Anterior cingulate cortex (tissue), 58 donors: ENCODE measurements at places on chromosomes 3 and 15.

DNA sequence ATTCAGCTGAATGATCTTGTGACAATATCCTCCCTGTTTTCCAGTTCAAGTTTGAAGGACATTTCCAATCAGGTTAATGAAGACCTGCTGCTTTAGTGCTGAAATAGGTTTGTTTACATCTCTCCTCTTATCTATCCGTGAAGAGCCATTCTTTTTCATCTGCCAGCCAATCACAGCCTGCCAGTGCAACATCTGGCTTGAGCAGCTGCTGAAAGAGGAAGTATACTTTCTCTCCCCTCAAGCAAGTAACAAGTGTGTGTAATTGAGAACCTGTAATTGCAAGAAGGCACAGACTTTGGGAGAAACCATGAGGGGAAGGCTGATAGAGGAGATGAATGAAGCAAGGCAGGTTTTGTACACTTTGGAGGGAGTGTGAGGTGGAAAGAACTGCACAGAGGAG lies 404.3 kb downstream of the AGBL1 start:
- no peak for DNase-seq

DNA sequence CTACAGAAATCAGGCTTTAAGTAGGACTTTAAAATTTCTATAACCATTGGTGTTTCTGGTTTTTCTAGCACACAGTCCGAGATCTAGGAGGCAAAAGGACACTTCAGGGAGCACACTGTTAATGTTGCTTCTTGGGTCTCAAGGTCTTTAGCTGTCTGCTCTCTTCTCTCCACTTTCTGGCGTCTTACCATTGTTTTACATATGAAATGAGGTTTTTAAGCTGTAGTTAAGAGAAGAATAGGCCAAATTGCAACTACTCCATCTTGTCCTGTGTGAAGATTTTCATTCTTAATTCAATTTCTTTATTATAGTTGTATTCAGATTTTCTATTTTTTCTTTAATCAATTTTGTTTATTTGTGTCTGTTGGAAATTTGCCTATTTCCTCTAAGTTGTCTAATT lies 151.4 kb downstream of the WNT7A start:
- no peak for DNase-seq

- no peak for DNase-seq
Measured at GRCh38 chr3:117408811-117409210, 699.2 kb downstream of the TUSC7 start.

DNA sequence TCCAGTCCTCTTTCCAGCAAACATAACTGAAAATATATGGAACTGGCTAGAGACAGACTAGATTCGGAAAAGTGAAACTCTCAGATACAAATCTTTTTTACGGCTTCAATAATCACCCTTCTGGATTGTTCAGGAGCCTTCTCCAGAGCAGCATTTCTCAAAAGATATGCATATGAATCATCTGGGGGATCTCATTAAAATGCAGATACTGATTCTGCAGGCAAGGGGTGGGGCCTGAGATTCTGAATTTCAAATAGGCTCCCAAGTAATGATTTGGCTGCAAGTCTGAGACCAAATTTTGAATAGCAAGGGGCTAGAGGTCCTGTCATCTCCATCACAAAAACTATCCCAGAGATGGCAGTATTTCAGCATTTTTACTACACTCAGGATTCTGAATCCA lies 165.4 kb downstream of the CTNNB1 start:
- DNase-seq = no peak

GRCh38 chr15:38325648-38325990 lies 73.0 kb downstream of the SPRED1 start:
- DNase-seq = no peak

DNA sequence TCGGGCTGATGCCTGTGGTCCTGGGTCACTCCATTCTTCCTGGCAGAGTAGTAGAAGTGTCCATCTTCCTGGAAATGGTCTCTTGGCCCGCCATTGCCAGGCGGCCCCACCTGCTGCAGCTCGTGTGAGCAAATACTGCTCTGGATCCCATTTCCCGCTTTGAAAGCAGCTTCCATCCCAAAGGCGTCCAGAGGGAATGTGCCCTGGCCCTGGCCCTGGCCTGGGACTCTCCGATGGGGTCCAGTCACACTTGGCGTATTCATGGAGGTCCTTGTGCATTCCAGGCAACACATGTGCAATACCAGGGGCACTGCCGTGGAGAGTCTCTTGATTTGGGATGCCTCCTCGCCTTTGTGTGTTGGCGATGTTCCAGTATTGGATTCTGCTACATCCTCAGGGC lies 111.1 kb downstream of the SNRPN start:
- DNase-seq = no peak

DNA sequence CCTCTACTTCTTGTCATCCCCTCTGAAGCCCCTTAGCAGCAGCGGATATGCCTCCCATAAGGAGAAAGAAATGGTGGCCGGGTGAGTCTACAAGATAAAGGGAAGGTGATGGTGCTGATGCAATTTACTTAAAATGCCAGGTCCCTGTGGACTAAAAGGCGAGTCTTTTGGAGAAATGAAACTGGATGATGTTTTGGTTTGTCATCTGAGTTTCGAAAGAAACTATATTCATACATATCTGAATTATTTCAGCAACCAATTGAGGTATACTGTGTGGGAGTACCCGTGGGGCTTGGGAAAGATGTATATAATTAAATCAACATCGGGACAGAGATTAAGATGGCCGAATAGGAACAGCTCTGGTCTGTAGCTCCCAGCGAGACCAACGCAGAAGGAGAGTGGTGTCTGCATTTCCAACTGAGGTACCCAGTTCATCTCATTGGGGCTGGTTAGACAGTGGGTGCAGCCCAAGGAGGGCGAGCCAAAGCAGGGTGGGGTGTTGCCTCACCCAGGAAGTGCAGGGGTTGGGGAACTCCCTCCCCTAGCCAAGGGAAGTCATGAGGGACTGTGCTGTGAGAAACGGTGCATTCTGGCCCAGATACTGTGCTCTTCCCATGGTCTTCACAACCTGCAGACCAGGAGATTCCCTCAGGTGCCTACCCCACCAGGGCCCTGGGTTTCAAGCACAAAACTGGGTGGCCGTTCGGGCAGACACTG lies 210.6 kb upstream of the CHRM5 start:
- no peak for DNase-seq

DNA sequence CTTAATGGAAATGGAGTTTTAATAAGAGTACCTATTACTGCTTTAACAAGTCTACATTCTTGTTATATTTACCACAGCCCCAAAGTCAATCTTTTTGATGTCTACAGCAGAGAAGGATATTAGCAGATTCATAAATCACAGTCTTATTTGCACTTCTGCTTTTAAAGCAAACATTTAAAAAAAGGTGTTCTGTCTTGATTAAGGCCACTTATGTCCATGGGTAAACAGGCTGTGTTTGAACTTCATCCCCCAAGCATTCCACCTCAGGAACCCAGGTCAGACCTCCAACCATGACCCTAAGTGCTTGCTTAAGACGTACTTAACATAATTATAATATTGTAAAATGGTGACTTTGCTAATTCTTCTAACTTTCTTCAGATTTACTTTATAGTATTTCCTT lies 113.4 kb downstream of the CMSS1 start:
- DNase-seq = no peak

GRCh38 chr15:67865331-67865730 lies 25.5 kb upstream of the RNU6-1 start:
- DNase-seq = no peak

DNA sequence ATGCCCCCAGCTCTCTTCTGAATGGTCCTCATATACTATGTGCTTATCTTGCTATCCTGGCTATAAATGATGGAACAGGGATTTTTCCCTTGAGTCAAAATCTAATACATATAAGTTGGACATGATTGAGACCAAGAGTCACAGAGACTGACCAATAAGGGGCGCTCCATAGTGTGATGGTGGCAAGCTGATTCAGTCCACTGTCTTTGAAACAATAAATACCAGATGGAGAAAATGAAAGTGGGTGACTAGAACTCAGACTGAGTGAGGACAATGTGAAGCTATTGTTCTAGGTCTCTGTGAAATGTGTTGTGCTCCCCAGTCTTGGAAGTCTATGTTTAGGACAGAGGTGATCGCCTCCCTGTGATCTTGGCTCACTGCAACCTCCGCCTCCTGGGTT lies 10.6 kb upstream of the FSTL1 start:
- no peak for DNase-seq

- DNase-seq = no peak
Measured at GRCh38 chr3:11556851-11557644, 86.7 kb downstream of the VGLL4 start.

GRCh38 chr3:60277361-60277800 lies 973.9 kb downstream of the FHIT start:
- DNase-seq = no peak

GRCh38 chr3:19961960-19962359 lies 15.1 kb downstream of the RAB5A start:
- DNase-seq = no peak

- DNase-seq = no peak
Measured at GRCh38 chr15:91981821-91982800, 128.6 kb downstream of the SLCO3A1 start.

- no peak for DNase-seq
Measured at GRCh38 chr15:43347114-43347513, 16.7 kb upstream of the LCMT2 start.

DNA sequence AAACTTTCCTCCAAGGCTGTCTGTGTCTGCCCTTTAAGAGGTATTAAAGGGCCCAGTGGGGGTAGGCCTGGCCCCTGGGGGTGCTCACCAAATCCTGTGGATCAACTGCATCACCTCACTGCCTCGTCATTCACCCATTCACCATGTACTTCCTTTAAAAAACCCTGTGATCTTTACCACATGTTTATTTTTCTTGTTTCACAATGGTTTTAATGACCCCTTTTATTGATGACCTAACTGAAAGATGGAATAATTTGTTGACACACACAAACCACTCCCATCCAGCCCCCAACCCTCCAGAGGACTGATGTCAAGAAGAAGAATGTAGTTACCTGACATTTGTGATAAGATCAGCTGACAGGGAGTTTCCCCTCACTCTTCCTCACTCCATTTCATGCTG lies 40.8 kb downstream of the KCNAB1 start:
- DNase-seq = no peak

DNA sequence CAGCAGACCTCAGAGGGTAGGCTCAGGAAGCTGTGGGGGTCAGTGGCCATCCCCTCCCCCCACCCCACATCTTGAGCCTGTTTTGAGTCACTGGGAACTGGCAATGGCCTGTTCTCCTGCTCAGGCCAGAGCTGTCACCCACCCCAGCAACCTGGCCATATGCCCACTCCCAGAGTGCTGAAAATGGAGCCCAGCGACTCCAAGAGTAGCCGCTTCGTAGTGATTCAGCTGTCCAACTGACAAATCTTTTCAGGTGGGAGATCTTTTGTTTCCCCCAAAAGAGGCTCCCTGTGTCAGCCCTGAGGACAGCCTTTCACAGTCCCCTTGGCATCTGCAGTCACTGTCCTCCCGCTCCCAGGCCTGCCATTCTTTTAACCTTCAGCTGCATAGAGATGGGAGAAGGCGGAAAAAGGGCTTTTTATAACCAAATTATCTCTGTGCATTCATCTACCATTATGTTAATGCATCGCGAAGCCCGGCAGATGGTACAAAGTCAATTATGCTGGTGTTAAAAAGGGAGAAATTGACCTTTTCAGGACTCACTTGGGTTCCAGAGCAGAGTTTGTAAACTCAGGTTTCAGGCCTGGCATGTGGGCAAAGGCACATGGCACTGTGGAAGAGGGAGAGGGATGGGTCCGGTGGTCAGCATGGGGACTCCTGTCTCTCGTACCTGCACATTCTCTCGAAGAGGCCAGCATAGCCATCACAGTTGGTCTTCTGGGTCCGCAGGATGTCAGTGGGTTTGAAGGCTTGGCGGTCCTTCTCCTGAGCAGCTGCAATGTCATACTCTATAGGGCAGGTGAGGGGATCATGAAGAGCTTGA lies 32.1 kb downstream of the KY start:
- no peak for DNase-seq

DNA sequence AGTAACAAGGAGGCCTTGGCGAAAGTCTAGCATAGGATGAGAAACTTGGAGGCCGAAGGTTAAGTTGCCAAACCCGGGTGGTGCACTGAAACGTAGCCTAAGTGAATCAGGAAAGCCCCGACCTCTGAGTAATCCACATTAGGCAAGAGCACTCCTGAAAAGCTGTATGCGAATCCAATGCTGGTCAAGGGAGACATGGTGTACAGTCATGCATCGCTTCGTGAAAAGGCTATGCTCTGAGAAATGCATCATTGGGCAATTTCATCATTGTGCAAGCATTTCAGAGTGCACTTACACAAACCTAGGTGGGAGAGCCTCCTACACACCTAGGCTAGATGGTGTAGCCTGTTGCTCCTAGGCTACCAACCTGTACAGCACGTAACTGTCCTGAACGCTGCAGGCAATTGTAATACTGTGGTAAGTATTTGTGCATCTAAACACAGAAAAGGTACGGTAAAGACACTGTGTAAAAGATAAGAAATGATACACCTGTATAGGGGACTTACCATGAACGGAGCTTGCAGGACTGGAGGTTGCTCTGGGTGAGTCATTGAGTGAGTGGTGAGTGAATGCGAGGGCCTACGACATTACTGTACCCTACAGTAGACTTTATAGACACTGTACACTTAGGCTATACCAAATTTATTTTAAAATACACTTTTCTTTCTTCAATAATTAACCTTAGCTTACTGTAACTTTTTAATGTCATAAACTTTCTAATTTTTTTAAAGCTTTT lies 222.5 kb downstream of the SHQ1 start:
- no peak for DNase-seq

DNA sequence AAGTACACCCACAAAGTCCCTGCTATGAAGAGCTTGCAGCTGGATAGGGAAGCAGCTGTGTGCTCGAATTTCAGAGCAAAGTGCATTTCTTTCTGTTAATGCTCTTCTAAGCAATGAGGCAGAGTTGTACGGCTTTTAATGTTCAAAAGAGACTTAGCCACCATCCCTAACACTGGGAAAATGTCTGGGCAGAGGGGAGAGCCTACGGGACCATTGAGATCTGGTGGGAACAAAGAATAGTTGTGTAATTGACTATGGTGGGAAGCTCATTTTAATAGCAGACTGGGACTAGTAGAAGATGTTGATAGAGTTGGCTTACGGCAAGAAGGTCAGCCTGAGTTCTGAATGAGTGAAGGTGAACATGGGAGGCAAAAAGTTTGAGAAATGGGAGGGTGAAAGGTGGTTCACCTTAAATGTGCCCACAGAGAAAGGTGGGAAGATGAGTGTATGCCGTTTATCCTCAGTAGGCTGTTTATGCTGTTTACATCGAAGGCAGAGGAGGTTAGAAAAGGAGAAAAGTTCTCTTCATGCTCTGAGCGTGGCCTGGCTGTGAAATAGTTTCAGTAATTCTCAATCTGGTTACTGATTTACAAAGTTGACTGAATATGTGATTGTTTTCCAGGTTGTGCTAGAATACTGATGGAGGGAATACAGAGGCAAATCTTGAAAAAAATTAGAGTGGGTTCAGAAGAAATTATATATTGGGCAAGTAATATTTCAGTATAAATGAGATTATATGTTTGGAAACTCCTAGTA lies 22.9 kb upstream of the UTS2B start:
- DNase-seq = no peak

GRCh38 chr15:60681353-60681752 lies 202.4 kb upstream of the ICE2 start:
- DNase-seq = no peak

GRCh38 chr15:61050844-61051568 lies 178.1 kb downstream of the RORA start:
- no peak for DNase-seq

GRCh38 chr3:197882586-197882985 lies 67.4 kb upstream of the RPL35A start:
- DNase-seq = no peak
